ENCODE measurements at places on chromosomes 16 and 17.

- DNase-seq: no peak
These were observed 51.7 kb downstream of the SDK2 start for GRCh38 chr17:73592501-73592961.

GRCh38 chr17:64202683-64203344 is 60.2 kb downstream of the TEX2 start:
- DNase-seq: peak; percentile 47

GRCh38 chr16:60907645-60908044 is 1128.6 kb downstream of the CDH8 start:
- DNase-seq: no peak

DNA sequence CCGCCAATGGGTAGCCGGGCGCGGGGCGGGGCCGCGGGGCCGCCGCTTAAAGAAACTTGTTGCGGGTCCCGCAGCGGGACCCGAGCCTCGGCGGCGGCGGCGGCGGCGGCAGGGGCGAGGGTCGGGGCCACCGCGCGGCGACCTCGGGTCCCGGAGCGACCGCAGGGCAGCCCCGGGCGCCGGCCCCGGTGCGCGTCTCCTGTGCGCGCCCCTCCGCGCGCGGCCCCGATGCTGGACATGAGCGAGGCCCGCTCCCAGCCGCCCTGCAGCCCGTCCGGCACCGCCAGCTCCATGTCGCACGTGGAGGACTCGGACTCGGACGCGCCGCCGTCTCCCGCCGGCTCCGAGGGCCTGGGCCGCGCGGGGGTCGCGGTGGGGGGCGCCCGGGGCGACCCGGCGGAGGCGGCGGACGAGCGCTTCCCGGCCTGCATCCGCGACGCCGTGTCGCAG is at the start of gene SOX8:
Gene SOX8, plus strand, starts transcription at position 76 of the 450 bp plus-strand sequence. Its CDS starts 153 bp downstream, at position 229.
- peak; percentile 51 for DNase-seq

- no peak for DNase-seq
These were observed 26.1 kb downstream of the MAP2K4 start for GRCh38 chr17:12046786-12047185.

DNA sequence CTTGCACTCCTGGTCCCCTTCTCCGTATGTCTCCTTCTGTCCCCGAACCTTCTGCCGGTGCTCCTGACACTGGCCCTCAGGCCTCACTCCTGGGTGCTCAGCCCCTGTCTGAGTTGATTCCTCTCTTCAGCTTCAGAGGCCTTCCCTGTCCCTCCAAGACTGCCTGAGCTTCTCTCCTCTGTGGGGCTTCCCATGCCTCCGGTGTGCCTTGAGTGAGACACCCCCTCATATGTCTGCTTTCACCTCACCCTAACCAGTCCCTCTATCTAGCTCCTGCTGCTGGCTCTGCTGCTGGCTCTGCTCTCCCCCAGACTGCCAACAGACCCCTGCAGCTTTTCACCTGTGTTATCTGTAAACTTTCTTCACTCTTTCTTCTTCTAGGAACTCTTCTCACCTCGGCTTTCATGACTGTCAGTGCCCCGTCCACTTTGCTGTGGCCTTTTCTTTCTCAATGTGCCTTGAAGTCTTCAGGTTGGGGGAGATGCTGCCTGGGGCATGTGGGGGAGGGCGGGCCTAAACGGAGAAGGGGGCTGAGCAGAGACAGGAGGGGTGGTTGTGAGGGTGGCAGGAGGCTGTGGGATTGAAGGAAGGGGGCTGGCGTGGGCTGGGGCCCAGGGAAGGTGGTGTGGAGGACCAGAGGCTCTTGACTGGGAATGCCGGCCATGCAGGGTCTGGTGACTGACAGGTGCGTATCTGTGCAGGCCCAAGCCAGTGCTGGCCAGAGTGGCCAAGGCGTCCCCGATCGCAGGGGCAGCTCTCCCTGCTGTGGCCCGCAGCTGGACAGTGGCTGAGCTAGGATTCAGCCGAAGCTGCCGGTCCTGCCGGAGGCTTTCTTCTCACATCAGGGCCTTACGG is 81.3 kb downstream of the METRNL start:
- peak; percentile 19 for DNase-seq

- no peak for DNase-seq
These were observed 173.9 kb downstream of the LAT start for GRCh38 chr16:29158785-29159184.

GRCh38 chr16:84266451-84266850 is 26.6 kb upstream of the KCNG4 start:
- peak; percentile 85 for DNase-seq

DNA sequence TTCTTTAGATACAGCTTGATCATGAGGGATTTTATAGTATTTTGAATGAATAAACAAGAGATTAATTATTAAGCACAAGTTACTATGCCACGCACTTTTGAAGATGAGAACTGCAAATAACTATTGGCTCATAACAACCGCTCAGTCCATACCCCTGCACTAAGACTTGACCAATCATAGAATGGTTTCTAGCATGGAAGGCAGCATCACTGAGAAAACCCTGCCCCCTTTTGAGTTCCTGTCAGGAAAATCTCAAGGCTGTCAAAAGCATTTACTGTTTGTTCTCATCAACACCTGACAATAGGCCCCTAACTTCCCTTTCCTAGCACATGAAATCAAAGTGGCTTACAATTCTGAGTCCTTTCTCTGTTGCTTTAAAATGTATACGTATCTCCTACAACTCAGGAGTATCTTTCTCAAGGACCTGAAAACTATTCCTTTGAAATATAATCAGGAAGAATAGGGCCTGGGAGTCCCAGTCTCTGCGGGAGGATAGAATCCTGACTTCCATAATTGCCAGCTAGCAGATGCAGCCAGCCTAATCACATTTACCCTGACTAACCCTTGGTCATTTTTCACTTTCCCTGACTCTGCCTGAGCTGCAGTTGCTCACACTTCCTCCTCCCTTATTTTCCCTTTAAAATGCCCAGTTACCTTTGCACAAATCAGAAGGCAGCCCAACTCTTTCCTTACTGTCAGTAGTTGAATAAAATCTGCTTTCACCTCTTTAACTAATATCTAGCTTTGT is 9.1 kb upstream of the MMD start:
- peak; percentile 84 for DNase-seq

DNA sequence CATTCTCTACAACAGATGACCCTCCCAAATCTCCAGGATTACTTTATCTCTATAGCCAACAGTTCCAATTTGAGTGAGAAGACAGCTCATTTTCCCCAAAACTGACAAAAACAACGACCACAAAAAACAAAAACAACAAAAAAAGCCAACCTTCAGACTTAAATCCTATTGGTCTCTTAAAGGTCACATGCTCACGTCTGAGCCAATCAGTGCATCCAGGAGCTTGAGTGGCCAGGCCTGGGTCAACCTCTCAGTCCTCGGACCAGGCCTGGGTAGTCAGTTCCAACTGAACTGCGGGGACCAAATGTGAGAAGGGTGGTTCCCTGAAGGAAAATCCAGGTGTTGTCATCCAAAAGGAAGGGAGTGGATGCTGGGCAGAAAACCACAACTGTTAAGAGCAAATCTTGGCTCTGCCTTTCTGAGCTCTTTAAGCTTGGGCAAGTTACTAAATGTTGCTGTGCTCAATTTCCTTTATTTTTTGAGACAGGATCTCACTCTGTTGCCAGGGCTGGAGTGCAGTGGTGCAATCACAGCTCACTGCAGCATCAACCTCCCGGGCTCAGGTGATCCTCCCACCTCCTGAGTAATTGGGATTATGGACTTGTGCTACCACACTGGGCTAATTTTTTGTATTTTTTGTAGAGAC is 43.0 kb upstream of the MSI2 start:
- no peak for DNase-seq

DNA sequence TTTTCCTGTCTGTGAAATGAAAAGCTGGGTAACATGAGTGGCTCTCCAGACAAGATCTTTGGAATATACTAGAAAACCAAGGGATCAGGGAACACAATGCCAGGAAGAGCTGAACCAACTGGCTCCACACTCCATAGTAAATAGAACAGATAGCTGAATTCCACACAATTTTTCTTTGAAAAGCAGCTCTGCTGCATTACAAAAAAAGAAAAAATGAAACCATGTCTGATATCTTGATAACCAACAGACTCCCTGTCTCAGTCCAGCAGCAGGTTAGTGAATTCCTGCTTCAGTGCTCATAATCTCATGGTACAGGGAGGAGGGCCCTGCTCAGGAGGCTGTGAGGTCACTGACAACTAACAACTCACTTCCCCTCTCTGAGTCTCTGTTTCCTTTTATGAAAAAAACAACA is 97.1 kb downstream of the CDH11 start:
- DNase-seq: no peak

DNA sequence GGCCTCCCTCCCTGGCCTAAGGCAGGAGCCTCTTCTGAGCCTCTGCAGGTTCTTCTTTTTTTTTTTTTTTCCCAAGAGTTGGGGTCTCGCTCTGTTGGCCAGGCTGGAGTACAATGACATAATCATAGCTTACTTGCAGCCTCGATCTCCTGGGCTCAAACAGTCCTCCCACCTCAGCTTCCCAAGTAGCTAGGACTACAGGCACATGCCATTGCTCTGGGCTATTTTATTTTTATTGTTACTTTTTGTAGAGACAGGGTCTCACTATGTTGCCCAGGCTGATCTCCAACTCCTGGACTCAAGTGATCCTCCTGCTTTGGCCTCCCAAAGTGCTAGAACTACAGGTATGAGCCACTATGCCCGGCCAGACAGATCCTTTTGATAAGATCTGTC is 32.6 kb downstream of the SBK1 start:
- DNase-seq: no peak

- peak; percentile 20 for DNase-seq
These were observed 1.5 kb downstream of the HAPSTR1 start for GRCh38 chr16:9092978-9093344.

DNA sequence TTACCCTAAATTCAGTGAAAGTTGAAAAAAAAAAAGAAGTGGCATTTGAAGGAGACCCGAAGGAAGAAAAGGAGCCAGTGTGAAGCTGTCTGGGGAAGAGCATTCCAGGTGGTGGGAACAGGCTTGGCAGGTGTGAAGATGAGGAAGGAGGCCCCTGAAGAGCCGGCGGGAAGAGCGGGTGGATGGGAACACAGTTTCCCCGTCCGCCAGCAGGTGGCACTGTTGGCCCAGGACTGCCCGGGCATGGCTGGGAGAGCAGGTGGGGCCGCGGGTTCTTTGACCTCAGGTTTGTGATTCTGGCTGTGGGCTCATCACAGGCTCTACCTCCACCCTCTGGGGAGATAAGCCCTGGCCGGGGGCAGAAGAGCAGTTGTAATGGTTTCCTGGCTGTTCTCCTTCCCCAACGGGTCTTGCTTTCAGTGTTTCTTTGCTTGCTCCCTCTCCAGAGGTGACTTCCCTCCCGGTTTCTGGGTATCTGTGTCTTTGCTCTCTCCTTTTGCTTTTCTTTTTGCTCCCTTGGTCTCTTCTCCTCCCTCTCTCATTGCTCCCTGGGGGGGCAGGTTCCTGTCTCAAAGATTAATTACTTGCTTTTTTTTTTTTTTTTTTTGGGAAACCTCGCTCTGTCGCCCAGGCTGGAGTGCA is 32.3 kb downstream of the RAP1GAP2 start:
- peak; percentile 94 for DNase-seq

- no peak for DNase-seq
These were observed 5.7 kb downstream of the ENO3 start for GRCh38 chr17:4956493-4957061.

GRCh38 chr16:85475233-85475632 is 137.9 kb upstream of the GSE1 start:
- peak; percentile 75 for DNase-seq

GRCh38 chr17:75589919-75590303 is 2.3 kb downstream of the MYO15B start:
- DNase-seq: no peak

DNA sequence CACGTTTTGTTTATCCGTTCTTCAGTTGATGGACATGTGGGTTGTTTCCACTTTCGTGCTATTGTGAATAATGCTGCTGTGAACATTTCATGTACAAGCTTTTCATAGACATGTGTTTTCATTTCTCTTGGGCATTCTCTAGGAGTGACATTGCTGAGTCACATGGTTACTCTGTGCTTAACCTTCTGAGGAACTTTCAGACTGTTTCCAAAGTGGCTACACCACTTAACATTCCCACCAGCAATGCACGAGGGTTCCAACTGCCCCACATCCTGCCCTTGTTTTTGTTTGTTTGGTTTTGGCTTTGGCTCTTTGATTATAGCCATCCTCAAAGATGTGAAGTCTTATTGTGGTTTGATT is 14.2 kb upstream of the PEMT start:
- no peak for DNase-seq

DNA sequence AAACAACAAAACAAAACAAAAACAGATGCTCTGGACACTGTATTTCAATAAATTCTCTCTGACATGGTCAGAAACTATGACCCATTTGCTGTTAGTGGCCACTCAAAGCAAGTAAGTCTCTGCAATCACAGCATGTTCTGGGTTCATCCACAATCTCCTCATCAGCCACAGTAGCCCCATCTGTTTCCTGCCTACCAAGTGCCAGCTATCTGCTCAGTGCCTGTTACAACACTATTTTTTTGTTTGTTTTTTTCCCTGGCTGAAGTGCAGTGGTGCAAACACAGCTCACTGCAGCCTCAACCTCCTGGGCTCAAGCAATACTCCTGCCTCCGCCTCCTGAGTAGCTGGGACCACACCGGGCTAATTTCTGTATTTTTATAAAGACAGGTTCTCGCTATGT is 137.9 kb downstream of the SOX9 start:
- DNase-seq: no peak

DNA sequence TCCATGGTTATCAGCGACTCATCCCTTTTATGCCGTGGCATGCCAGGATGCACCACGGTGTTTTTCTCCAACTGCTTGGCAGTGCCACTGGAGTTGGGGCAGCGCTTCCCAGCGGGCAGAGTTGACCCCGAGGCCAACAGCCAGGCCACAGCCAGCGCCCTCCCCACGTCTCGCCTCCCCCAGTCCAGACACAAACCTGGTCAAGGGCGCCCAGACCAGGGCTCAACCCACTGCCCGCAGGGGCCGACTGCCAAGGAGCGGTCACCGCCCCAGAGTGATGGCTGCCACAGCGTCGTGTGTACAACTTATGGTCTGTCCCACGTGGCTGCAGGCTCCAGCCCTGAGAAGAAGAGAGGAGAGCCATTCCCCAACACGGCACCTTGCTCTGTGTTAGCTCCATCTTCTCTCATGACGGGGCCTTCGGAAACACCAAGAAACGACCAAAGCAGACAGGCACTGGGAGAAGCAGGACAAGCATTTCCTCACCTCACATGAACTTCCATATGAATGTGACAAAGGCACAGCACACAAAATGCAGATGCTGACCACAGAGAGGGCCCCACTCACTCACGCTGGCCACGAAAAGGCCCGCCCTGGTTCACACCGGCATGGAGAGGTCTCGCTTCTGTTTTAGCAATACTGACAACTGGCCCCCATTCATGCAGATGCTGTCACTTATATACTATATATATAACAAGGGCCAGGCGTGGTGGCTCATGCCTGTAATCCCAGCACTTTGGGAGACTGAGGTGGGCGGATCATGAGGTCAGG is 27.0 kb downstream of the AXIN1 start:
- DNase-seq: no peak

All from SK-N-SH (cell line).